ENCODE measurements at places on chromosomes 7 and 10.
A peak's percentile ranks its signal among the peaks of the same experiment; 100 is the strongest.

- DNase-seq, result no peak
These were observed 82.0 kb downstream of the MKX start for GRCh38 chr10:27663621-27664020.

- no peak for DNase-seq
These were observed 36.9 kb downstream of the PIK3CG start for GRCh38 chr7:106901828-106902441.

DNA sequence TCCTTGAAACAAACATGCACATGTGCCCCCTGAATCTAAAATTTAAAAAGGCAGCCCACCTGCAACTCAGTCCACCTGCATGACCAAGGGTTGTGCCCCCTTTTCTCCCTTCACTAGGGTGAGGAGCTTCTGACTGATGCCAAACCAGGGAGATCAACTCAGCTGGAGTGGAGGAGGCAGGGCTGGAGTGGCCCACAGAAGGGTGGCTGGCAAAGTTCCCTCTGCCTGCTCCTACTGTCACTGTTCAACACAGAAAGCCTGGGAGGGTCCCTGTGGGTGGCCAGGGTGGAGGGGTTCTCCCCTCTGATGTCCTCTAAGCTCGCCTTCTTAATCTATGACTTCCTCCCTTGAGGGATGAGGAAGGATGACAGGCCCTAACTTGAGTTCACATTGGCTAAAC is 55.7 kb upstream of the ANTXRL start:
- no peak for DNase-seq

DNA sequence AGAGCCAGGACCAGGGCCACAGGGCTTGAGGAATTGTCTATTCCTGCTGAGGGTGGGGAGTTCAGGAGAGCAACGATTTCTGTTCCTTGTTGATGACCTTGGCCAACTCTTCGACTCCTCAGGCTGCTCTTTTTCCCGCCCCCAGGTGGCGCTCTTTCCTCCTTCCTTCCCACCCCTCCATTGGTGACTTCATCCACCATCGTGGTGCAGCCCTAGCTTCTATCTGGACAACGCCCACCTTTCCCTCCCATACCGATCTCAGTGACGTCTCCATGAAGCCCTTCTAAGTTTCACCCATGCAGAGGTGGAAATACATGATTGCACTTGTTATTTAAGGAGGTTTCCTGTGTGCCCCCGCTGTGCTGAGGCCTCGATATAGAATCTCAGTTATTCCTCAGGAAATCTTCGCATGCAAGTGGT is 22.1 kb upstream of the CARD11 start:
- DNase-seq, result no peak

DNA sequence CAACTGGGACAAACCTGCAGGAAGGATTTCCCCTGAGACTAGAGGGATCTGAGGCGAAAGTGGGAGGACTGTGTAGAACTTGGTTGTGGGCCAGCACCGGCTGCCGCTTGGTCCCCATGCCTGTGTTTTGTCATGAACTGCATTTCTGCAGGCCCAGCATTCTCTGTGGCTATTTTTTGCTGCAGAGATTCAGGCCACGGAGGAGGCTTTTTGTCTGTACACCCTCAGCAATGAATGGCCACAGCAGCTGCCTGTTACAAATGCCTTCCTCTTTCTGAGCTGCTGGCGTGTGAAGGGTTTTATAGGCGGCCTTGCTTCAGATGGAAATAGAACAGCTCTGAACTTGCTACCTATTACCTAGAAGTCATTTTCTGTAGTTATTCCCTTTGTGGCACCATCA is 164.4 kb downstream of the SH2D4B start:
- DNase-seq, result no peak

- no peak for DNase-seq
These were observed 20.6 kb upstream of the PWWP2B start for GRCh38 chr10:132376394-132376851.

DNA sequence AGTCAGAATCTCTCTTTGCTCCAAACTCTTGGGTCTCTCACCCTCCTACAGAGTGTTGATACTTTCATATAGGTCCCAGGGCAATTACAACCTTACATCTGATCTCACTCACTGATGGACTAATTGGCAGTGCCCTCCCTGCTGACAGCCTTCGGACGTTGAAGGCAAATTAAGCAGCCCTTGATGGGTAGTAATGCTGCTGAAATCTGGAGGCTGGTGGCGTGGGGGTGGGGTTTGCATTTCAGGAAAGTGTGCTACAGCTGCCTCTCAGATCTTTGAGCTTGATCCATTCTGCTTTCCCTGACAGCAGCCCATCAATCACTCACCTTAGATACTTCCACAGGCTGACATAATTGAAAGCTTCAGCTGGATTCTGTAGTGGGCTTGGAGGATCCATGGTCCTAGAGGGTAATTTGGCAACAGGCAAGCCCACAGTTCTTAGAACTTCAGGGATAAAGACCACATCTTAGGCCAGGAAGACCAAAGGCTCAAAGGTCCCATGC is 349.1 kb upstream of the PODXL start:
- no peak for DNase-seq

DNA sequence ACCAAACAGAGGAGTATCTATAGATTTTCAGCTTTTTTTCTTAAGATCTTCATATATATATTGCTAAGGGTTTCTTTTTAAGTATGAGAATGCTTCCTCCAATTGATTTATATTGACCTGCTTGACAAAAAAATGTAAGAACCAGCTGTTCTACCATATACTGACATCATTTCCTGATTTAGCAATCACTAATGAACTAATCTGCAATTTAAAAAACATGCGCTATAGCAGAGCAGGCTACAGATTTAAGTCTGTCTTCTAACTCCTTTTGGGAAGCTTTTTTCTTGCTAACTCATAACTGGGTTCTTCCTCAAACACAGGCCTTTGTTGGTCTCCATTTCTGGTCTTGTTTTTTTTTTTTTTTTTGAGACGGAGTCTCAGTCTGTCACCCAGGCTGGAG is 33.2 kb downstream of the ABCC2 start:
- no peak for DNase-seq

DNA sequence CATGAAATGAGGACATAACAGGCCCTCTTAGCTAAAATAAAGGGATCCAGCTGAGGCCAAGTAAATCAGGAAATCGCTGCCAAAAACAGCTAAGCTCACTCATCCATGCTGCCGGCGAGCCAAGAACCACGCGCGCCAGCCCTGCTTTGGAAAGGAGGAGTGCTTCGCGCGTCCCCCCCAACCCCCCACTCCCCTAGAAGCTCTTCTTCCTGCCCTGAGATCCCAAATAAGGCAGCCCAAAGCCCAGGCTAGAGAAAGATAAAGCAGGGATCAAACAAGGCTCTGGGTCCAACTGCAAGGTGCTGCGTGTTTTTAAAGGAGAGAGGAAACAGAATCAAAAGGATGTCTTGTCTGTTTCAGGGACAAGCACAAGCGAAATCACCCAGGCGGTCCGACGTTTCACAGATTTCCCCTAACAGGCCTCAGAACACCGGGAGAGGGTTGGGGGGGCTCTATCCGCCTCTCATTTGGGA is 168.3 kb upstream of the AUTS2 start:
- DNase-seq, result no peak

GRCh38 chr7:82384051-82384464 is 59.5 kb downstream of the CACNA2D1 start:
- DNase-seq, result no peak

GRCh38 chr7:483656-484355 is 35.8 kb downstream of the PDGFA start:
- DNase-seq, result no peak

DNA sequence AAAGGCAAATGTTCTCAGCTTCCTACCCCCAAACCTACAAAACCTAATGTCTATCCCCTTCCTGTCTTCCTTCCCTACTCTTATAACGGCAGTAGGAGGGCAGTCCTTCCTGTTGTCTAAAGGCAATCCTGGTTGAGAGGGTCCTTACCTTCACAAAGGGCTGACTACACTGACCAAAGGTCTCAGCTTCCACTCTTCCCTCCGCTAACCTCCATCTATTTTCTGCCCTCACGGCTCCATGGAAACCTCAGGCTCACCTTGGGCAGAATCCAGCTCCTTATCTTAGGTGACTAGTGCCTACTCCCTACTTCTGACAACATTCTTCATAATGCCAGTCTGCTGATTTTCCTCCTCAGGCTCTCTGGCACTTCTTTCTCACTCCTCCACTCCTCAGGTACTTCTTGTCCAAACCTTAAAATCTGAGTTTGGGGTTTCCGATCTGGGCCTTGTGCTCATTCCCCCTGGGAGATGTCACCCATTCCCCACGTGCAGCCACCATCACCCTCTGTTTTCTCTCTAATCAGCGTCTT is 542 bp downstream of the FBXL13 start:
- DNase-seq, result peak; percentile 81

GRCh38 chr7:134419875-134420274 is 39.0 kb downstream of the AKR1B1 start:
- DNase-seq, result no peak

- peak; percentile 77 for DNase-seq
These were observed 55.3 kb downstream of the KIF5B start for GRCh38 chr10:32000937-32001336.

DNA sequence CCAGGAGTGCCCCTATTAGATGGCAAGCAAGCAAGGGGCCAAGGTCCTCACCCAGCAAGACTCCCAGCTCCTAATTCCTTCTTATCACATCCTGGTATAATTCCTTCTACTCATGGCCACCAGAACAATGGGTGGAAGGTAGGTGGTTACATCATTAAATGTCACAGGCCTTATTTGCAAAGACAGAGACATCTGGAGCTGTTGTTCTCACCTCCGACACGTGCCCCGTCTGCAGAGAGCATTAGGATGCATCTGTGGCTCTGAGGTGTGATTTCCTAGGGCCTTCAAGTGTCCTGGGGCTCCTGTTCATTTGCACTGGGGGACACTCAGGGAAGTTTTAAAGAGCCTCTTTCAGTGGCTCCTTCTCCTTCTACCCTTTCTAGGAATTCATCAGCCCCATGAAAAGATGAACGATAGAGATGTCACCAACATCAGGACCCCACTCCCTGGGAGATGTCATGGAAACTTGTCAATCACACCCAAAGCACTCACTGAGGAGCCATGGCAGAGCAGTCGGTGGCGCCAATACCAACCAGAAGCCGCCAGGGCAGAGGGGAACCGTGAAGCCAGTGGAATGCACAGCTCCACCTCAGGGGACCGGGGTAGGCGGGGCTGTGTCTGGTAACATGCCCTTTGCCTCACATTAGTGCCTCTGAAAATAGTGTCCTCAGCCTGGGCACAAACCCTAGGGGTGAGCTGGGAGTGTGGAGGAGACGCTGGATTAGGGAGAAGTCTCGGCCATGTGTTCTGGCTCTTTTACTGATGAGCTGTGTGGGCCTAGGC is 2.9 kb upstream of the ATP6V0E2 start:
- DNase-seq, result no peak

DNA sequence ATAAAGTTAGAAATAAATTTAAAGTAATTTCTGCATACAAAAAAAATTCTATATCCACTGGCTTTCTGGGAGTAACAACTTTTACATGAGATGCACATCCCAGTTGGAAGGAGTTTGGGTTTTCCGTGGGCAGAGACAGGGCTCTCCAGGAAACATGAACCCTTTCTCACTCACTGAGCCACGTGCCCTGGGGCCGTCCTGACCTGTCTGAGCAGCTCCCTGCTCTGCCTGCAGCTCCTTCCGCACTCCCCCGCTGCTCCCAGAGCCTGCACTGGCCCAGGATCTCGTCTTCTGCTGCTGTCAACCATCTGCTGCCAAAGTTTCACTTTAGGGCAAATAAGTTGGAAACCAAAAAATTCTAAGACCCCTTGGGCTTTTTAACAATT is 169.1 kb downstream of the DIP2C start:
- DNase-seq, result no peak

DNA sequence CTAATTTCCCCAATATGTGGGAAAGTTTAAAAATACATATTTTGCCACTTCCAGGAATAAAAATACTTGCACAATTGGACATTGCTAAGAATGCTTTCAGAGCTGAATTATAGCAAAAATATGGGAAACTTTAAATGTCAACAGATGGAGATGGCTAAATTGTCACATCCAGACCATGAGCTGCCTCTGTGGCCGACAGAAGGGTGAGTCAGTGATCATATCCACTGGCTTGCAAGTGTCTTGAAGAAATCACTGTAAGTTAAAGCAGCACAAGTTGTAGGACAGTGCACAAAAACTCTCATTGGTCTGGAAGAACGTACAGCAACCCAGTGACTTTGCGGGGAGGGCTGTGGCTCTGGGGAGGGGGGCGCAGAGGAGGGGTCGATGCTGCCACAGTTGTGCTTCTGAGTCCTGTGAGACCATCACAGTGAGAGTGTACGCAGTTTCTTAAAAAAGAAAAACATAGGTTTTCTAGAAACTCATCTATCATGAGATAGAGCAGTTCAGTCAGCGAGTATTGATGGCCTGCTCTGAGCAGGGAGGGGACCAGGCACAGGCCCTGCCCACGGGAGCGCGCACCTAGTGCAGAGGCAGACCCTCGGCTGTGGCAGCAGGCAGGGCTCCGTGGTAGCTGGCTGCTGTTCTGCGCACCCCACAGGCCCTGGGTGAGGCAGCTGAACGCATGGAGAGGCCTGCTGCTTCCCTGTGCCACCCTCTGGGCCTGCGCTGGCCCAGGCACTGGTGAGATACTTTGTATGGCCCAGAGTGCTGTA is 25.5 kb downstream of the LRRC27 start:
- no peak for DNase-seq

GRCh38 chr10:122265896-122266295 is 5.2 kb upstream of the BTBD16 start:
- DNase-seq, result peak; percentile 86

DNA sequence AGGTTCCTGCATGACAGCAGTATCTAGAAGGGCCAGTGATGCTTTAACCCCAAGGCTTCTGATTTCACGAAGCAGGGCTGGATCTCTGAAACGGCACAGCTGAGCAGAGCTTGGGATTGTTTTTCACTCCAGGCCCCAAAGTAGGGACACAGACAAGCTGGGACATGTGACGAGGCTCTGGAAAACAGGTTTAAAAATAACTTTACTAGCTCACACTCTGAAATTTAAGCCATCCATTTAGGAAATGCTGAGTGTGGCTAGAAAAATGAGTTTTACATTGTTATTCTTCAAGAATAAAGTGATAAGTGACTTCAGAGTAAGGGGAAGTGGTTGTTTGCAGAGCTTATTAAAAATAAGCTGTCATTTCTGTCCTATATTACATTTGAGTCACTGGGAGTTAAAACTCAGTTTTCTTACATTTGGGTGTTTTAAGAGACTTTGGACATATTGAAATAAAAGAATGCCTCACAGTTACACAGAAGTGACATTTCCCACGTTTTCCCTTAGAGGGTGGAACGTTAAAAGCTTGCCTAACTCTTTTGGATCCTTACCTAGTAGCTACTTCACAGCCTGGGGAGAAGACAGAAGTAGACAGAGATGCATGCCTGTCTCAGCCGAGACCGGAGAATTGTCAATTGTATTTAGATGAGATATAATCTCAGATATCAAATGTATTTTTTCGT is 107.8 kb downstream of the GALNT17 start:
- DNase-seq, result no peak

GRCh38 chr7:78254726-78255055 is 456.1 kb downstream of the PHTF2 start:
- DNase-seq, result no peak

- no peak for DNase-seq
These were observed 167.2 kb downstream of the PRKG1 start for GRCh38 chr10:51241461-51241860.

All from kidney glomerular epithelial cell (primary cell).